HFFc6 (cell line): ENCODE measurements at places on chromosomes 13 and 19.

- DNase-seq, result no peak
Measured at GRCh38 chr19:35719402-35720162, 1.8 kb downstream of the KMT2B start.

DNA sequence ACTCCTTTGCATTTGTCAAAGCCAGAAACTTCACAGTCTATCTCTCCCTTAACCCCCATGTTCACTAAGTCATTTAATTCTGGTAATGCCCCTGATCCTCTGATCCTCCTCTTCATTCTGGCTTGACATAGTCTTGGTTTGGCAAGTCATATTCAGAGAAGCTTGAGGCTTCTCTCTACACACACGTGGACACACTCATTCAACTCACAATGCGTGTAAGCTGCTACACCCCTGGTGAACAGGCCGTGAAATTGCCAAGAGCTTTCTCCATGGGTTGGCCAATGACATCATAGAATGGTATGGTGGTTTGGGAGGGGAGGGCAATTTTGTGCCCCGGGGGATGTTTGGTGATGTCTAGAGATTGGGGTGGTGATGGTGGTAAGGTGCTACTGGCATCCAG is 47.9 kb upstream of the FLT1 start:
- no peak for DNase-seq

DNA sequence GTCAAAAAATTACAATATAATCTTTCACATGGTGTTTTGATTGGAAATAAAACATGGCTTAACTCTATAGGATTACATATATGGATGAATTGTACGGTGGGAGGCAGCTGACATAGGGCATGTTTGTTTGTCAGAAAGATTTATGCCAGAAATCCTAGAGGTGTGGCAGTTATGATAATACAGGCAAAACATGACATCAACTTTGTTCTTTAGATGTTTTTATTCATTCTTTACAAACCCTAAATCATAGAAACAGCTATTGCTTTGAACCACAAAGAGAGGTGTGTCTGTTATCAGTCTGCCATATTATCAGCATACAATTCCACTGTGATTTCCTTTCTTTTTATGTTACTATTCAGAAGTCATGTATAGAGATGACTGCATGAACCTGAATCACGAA is 8.2 kb upstream of the CLDN10 start:
- DNase-seq, result no peak

- DNase-seq, result no peak
Measured at GRCh38 chr19:612941-613340, 20.4 kb downstream of the POLRMT start.

GRCh38 chr13:110625771-110626321 is 10.5 kb downstream of the NAXD start:
- no peak for DNase-seq

- no peak for DNase-seq
Measured at GRCh38 chr19:16019691-16020448, 56.4 kb upstream of the TPM4 start.

DNA sequence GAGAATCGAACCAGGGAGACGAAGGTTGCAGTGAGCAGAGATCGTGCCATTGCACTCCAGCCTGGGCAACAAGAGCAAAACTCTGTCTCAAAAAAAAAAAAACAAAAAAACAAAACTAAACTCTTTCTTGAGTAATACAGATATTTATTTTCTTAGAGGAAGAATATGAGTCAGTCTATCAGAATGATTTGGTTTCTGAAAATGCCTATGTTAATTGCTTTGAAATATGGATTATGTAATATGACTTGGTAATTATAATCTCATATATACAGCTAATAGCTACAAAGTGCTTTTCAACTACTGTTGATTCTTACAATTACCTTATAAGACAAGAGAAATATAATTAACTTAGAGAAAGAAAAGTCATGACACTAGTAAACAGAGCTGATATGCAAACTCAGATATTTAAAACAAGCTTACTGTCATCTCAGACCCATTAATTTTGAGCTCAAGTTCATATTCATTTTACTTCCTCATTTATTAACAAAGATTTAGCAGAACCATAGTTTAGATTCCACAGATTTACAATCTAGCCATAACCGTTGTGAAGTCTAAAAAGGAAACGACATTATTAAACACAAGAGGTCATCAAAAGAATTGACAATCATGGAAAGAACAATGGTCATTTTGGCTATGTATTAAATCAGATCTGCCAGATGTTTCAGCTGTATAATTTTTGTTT is 88.0 kb downstream of the TBC1D4 start:
- DNase-seq, result no peak

DNA sequence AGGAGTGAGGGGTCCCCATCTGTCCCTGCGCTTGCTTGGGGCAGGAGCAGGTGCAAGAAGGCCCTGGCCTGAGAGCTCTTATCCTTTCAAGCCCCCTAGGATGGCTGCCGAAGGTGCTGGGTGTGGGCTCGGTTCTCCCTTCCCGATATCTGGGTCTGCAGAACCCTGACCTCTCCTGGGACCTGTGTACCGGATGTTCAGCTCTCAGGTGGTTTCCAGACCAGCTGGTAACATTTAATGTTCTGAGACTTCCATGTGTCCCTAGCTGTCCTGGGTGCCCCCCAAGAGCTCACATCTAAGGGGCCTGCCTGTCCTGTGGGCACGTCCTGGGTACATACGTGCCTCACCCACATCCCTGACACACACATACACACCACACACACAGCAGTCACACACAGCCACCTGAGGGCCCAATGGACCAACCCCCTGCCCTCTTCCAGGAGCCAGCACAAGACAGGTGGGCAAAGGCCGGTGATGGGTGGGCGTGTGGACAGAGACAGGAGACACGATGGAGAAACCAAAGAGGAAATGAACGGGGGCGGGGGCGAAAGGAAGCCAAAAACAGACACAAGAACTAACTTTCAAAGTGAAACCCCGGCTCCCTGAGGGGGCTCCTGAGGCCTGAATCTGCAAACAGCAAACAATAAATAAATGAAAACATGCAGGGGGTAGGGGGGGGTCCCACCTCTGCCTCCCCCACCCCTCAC is 124.3 kb downstream of the PTPRS start:
- DNase-seq, result no peak
